ENCODE measurements at places on chromosomes 6 and 20.

GRCh38 chr20:57595041-57596030 lies 24.9 kb downstream of the ZBP1 start:
- DNase-seq: no peak

DNA sequence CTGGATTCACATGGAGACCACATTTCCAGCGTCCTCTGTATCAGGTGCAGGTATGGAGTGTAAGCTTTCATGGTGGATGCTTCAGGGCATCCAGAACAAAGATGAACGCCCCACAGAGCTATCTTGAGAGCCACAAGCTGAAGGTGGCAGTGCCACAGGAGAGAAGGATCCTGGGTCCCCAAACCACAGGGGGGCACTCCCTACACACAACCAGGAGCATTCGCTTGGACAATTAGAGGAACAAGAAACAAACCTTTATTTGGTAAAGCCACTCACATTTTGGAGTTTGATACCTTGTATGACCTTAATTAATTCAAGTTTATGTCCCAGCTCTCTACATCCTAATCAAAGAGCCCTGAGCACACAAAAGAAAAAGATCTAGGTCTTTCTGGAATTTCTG lies 406.3 kb downstream of the PREX1 start:
- DNase-seq: no peak

DNA sequence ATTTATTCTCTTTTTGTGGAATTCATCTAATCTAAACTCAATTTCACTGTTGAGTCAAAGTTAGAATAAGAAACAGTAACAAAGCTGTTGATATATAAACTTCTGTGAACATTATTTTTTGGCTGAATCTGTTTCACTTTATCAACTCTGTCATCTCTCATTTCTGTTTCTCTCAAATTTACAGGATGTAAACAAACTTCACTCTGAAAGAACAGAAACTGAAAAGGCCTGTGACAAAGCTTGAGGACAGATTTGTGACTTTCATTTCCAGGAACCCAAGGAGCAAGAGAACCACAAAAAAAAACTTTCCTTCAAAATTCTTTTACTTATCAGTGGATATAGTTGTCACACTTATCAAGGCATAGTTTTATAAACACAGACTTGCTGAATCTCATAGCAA lies 447.9 kb upstream of the OPRM1 start:
- no peak for DNase-seq

DNA sequence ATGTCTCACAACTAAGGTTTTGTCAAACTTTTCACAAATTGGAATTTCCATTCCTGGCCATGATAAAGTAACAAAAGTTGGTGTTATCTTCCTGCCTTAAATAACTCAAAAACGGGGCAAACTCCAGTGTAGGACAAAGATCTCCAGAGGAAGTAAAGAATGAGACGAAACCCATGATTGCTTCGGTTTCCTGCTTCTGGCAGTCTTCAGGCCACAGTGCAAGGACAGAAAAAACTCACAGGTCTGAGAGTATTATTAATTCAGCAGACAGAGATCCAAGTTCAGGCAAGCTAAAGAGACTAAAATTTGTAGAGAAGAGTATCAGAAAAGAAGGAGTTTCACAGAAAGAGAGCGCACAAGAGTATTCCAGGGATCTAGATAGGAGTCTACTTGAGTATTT lies 64.8 kb upstream of the RCAN2 start:
- no peak for DNase-seq

- no peak for DNase-seq
Observed at GRCh38 chr6:38404900-38405556, 234.7 kb downstream of the BTBD9 start.

DNA sequence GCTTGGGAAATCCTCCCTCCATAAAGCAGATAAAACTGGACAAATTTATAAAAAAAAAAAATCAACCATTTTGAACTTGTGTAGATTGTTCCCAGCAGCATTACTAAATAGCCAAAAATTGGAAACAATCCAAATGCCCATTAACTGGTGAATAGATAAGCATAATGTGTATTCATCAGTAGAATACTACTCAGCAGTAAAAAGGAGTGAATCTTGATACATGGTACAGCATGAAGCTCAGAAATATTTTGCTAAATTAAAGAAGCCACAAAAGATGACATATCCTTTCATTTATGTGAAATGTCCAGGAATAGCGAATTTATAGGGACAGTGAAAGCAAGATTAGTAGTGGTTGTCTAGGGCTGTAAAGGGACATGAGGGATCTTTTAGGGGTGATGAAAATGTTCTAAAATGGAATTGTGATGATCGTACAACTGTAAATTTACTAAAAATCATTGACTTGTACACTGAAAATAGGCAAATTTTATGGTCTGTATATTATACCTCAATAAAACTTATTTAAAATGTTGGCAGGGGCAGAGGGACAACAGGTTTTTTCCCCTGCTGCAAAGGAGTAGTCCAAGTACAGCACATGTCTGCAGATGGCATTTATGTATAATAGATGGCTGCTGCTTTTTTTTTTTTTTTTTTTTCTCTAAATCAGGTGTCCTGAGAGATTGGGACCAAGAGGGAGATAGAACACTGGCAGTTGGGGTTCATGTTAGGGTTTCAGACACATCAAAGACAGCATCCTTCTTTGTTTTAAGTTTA lies 59.5 kb downstream of the CBFA2T2 start:
- no peak for DNase-seq

DNA sequence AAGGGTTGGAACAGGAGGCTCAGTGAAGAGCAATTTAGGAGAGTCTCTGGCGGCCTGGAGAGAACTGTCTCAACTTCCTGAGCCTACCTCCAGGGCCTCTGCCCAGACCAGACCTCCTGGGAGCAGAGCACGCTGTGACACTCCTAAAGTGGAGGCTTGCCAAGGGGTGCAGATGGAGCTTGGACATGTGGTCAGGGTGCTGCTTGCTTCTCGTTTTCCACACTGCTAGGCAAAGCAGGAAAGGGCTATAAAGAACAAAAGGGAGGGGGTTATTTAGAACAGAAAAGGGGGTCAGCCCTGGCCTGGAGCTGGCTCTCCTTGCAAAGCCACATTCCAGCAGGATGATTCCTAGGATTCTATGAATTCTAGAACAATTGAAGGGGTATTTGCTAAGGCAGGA lies 145.7 kb upstream of the GGTLC1 start:
- no peak for DNase-seq

GRCh38 chr6:88513920-88514319 lies 347.8 kb upstream of the CNR1 start:
- no peak for DNase-seq

GRCh38 chr6:141077355-141078333 lies 1055.1 kb upstream of the GJE1 start:
- DNase-seq: peak; percentile 11
